ENCODE measurements at places on chromosomes 1 and 21. TPM values are rescaled to one million over a fixed set of nuclear protein-coding genes. Genes with fewer than 3 reads are reported as not detected.

- no peak for DNase-seq
These were observed 5.2 kb downstream of the ID3 start for GRCh38 chr1:23554127-23554480.

The RAP1GAP gene
- 0.42 TPM for total RNA-seq

GRCh38 chr1:217734973-217735372 lies 103.8 kb downstream of the SPATA17 start:
- no peak for DNase-seq

DNA sequence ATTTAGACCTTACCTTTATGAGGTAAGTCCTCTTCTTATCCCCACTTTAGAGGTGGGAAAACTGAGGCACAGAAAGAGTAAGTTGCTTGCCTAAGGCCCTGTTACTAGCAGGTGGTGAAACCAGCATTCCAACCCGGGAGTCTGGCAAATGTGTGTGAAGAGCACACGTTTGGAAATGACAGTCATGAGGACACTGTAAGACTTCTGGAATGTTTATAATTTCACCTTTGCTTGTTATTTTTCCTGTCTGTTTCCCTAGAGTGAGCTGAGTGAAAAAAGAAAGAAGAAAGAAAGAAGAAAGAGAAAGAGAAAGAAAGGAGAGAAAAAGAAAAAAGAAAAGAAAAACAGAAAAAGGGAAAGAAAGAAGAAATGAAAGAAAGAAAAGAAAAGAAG lies 21.2 kb upstream of the LGALS8 start:
- DNase-seq = no peak

DNA sequence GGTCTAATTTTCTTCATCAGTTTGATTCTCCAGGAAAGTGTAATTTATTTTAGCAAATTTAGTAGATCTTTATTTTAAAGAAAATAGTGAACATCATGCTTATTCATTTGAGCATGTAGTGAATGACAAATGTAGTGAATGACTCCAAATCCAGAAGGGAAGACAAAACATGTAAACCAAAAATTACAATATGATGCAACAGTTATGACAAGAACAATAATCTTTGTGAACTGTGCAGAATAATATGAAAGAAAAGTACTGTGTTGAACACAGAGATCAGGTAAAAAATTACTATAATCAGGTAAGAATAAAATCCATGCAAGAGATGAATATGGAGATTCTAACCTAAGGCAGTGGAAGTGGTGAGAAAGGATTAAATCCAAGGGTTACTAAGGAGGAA lies 30.0 kb upstream of the DPH5 start:
- no peak for DNase-seq

The NBPF10 gene
- 3.2 TPM for total RNA-seq

DNA sequence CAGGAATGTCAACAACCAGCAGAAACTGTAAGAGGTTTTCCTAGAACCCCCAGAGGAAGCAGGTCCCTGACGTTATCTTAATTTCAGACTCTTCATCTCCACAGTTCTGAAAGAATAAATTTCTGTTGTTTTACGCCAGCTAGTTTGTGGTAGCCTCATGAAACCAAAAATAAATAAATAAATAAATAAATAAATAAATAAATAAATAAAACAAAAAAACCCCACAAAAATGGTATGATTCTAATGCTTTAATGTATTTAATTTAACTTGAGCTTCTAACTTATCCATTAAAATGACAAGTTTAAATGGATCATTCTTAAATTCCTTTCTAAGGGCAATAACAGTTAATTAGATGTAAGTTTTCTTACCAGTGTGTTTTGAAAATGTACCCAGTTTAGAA lies 293.8 kb upstream of the ADAMTS5 start:
- no peak for DNase-seq

GRCh38 chr1:221574529-221574928 lies 167.4 kb downstream of the DUSP10 start:
- DNase-seq = no peak

The SELL gene
- 92.7 TPM for total RNA-seq

The NFASC gene
- total RNA-seq = 0.21 TPM

The OR6K3 gene
- total RNA-seq = not detected

DNA sequence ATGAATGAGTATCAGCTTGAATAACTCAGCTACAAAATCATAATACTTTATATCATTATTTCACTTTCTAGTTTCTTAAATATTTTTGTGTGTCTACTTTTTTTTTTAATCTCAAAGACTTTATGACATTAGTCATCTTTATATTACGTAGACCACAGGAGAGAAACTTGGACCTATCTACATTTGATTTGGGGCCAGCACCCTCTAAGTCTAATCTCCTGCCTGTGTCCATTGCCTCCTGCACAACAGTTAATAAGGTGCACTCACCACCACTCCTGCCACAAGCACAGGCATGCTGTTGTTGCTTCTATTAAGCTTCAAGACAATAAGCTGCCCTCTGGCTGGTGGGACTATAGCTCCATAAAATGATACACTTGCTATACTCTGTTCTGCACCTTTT lies 70.4 kb downstream of the DIRAS3 start:
- no peak for DNase-seq

All from activated CD4-positive, alpha-beta T cell treated with anti-CD3 and anti-CD28 coated beads, Interleukin-2, amount 10 ng/mL, durations not matched to agents 24 days and 14 days (primary cell).